Activated CD4-positive, alpha-beta T cell treated with anti-CD3 and anti-CD28 coated beads for 48 hours (primary cell): ENCODE measurements at places on chromosomes 6 and 20.

DNA sequence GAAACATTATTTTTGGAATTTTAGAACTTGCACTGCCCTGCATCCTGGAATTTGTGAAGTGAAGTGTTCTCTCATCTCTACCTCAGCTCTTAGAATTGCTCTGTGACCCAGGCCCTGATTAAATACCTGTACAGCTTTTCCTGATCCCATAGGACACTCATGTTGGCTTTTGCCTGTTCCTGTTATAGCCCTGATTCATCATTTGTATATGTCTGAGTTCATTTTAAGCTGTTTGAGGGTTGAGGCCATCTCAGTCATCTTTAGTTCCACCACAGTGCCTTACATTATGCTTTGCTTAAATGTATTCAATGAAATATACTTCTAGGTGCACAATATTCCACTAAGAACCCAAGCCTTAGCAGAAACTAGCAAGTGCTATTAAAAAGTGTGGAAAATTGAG, 26.4 kb downstream of the ZFAND3 start:
- DNase-seq = no peak

GRCh38 chr20:59584278-59584925, 19.9 kb upstream of the PHACTR3 start:
- no peak for DNase-seq

GRCh38 chr6:165200178-165200577, 109.2 kb downstream of the C6orf118 start:
- DNase-seq = no peak

DNA sequence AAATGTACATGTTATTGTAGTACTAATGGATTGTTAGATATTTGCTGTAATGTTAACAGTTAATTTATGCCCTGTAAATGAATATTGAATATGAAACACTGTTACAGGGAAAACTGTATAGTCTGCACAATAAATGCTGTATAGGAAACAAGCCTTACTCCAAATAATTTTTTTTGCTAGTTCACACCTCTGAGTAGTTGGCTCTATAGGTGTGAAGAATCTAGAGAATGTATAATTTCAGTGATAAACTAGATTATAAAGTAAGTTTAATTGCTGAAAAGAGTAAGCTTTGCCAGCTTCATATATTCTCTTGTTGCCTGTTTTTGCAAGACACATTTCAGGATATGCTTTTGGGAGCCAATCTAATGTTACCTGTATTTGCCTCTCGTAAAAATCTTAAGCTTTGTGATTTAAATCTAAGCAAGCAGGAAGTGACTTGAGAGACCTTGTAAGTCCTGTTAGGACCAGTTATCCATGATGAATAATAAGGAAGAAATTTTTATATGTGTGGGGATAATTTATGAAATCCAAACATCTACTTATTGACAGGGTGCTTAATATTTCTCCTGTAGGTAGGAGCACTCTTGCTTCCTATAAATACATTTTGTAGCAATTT, 232.4 kb downstream of the ZFAND3 start:
- DNase-seq = no peak
